ENCODE measurements at places on chromosomes 12 and 14.

GRCh38 chr12:120092551-120093335, 23.8 kb downstream of the RAB35 start:
- no peak for DNase-seq

- DNase-seq, result no peak
Observed at GRCh38 chr12:71578694-71579258, 84.9 kb downstream of the ZFC3H1 start.

DNA sequence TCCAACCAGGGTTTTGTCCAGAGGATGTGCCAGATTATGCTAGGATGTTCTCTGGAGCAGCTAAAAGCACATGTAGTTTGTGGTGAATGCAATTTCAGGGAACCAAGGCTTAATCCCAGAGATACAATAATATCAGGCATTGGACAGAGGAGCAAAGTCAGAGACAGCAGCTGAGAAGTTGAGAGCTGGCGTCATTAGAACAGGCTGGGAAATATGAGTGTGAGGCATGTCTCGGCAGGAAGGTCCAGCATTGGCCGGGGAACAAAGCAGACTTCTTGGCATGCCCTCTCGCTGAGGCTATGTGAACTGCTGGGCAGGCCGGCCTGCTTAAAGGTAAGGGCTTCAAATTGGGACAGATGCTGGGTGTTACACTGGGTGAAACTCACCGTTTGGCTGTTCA, 125.4 kb downstream of the CAND1 start:
- DNase-seq, result no peak

GRCh38 chr14:64864258-64864657, 15.4 kb downstream of the SPTB start:
- no peak for DNase-seq

- DNase-seq, result no peak
Observed at GRCh38 chr14:53389202-53389601, 236.1 kb upstream of the DDHD1 start.

- DNase-seq, result no peak
Observed at GRCh38 chr12:132044661-132045412, 95.1 kb downstream of the EP400 start.

GRCh38 chr14:94536836-94537235, 24.4 kb upstream of the SERPINA4 start:
- DNase-seq, result no peak

DNA sequence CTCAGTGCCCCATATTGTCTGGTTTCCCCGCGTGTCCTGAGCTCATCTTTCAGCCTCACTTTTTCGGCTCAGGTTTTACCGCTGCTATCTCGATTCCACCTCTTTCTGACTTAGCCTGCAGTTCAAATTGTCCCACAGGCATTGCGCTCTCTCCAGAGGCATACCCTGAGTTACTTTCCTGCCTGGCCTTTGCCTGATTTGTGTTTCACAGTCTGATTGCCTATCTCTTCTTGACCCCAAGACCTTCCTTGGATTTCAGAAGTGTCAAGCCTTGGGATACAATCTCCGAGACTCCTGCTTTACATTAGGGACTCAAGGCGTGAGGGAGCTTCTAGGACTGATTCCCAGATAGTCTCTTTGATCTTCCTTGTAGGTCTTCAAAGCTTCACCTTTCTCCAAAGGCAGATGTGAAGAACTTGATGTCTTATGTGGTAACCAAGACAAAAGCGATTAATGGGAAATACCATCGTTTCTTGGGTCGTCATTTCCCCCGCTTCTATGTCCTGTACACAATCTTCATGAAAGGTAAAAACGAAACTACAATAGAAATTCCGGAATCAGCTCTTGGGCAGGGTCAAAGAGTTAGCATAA, 629 bp downstream of the LETMD1 start:
- no peak for DNase-seq

- DNase-seq, result no peak
Observed at GRCh38 chr12:114779186-114779585, 95.2 kb upstream of the TBX3 start.

DNA sequence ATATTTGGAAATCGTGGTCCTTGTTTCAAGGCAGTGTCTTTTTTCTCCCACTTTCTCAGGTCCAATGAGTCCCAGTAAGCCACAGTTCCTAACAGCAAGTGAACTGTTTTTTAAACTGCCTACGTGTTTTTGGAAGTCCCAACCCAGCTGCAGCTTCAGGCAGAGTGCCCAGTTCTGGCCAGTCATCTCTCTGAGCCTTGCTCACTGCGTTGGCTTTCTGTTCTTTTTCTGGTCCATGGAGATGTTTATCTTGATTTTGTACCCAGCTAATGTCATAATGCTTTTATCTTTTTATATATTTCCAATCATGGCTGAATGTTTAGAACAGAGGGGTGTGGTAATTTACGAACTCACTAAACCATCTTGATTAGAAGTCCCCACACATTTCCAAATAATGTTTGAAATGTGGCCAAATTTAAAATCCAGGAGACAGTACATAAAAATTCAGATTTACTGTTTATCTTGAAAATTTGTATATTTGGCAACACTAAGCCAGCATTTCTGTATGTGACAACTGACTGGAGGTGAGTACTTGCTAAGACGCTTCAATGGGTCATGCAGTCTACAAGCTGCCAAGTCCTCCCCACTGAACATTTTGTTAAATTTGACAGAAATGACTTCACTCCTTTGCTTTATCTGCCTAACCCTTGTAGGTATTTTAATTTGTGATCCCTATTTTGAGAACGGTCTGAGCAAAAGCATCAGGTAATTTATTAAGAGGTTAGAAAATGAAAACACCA, 46.1 kb upstream of the OTOGL start:
- no peak for DNase-seq

- DNase-seq, result no peak
Observed at GRCh38 chr12:92558215-92558773, 144.5 kb upstream of the PLEKHG7 start.

DNA sequence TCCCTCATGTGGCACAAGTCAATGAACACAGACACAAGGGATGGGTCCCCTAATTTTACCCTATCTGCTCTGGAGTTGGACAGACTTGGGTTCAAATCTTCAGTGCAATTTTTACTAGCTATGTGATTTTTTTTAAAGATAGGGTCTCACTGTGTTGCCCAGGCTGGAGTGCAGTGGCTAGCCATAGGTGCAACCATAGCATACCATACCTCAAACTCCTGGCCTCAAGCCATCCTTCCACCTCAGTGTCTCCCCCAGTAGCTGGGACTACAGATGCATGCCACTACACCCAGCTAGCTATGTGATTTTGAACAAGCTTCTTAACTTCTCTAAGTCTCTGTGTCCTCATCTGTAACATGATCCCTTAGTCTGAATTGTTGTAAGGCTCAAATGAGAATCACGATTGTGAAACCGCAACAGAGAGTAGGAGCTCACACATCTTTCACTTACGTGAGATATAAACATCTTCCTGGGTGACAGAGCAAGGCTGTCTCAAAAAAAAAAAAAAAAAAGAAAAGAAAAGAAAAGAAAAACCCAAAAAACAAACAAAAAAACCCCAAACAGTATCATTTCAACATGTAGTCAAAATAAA, 4.7 kb downstream of the CALCOCO1 start:
- DNase-seq, result no peak

DNA sequence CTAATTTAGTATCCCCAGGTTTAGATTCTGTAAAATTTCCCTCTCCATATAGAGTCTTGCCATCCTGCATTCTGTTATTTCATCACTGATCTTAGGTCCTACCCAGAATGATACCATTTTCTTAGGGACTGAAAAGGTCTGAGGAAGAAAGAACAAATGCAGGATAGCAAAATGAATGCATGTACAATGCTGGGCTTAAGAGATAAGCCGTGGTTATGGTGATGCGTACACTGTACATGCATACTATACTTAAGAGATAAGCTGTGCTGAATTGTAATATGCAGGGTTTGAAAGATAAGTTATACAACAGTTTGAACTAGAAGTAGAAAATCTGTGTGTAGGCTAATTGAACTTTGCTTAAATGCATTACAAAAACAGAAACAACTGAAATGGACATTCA, 416.2 kb downstream of the C12orf50 start:
- no peak for DNase-seq

- DNase-seq, result no peak
Observed at GRCh38 chr12:1935700-1936378, 17.4 kb upstream of the CACNA2D4 start.

- no peak for DNase-seq
Observed at GRCh38 chr12:10503460-10503859, 2.2 kb upstream of the EIF2S3B start.

DNA sequence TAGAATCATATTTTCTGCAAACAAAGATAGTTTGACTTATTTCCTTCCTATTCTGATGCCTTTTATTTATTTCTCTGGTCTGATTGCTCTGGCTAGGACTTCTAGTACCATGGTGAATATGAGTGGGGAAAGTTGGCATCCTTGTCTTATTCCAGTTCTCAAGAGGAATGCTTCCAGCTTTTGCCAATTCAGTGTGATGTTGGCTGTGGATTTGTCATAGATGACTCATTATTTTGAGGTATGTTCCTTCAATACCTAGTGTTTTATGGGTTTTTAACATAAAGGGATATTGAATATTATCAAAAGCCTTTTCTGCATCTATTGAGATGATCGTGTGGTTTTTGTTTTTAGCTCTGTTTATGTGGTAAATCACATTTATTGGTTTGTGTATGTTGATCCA, 139.4 kb upstream of the CNTN1 start:
- DNase-seq, result no peak

DNA sequence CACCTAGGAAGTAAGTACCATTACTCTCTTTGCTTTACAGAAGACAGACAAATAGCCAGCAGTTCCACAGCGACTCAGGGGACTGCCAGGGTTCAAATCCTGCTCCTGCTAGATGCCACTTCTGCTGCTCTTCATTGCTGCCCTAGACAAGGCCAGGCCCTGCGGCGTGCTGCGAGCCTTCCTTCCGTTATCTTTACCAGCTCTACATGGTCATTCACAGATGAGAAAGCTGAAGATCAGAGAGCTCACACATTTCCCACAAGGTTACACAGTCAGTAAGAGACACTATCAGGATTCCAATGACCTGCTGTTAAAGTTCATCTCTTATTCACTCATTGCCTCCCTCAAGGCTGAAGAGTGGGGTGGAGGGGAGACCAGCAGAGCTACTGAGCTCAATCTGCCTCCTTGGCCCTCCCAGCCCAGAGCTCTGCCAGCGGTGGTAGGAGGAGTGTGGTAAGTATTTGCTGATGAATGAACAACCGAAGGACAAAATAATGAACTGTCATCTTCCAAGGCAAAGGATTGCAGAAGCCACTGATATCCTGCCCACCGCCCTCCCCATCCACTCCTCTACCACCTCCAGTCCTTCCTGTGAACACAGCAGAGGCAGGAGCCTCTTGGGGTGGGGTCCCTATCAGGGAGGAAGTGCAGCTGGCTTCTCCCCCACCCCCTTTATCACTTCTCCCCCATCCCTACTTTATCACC, 14.6 kb upstream of the HDAC7 start:
- no peak for DNase-seq

- DNase-seq, result no peak
Observed at GRCh38 chr12:72323881-72324280, 51.7 kb downstream of the TRHDE start.

DNA sequence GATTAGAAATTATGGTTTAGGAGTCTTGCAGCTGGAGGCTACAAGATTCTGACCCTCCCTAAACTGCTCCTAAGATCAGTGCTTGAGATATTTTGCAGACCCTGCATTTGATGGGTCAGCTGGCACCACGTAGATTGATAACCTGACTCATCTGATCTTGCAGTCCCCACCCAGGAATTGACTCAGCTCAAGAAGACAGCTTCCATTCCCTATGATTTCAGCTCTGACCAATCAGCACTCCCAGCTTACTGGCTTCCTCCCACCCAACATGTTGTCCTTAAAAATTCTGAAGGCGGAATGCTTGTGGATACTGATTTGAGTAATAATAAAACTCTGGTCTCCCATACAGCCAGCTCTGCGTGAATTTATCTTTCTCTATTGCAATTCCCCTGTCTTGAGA, 23.2 kb upstream of the MTHFD1 start:
- DNase-seq, result no peak

- no peak for DNase-seq
Observed at GRCh38 chr12:93100610-93101009, 171.5 kb upstream of the EEA1 start.

DNA sequence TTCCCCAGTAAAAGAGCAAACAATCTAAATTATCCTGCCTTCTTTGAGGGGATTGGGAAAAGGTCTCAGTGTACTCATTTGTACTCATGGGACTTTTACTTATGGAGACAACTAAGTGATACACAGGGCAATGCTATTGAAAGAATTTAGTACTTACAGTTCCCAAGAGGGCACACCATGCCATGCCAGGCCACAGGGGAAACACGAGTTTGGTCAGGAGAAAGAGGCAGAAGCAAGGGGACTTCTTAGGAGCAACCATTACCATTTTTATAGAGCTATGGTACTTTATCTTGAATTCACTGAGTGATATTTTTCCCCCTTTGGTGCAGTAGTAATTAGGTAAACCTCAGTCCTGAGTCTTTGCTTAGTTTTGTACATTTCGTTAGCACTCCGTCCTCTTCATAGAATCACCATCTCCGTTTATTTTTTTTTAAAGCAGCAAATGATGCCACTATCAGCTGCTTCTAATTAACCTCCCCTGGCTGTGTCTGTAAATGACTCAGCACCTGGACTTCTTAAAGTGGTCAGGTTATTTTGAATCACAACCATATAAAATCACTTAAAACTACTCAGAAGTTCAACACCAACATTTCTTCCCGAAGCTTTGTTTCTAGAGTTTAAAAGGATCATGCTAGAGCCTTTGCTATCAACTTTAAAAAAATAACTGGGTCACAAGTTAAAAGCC, 5.9 kb upstream of the WASHC3 start:
- DNase-seq, result no peak

GRCh38 chr14:76755610-76756370, 5.5 kb upstream of the VASH1 start:
- DNase-seq, result no peak

GRCh38 chr12:104109446-104110271, 28.4 kb downstream of the NFYB start:
- DNase-seq, result no peak

DNA sequence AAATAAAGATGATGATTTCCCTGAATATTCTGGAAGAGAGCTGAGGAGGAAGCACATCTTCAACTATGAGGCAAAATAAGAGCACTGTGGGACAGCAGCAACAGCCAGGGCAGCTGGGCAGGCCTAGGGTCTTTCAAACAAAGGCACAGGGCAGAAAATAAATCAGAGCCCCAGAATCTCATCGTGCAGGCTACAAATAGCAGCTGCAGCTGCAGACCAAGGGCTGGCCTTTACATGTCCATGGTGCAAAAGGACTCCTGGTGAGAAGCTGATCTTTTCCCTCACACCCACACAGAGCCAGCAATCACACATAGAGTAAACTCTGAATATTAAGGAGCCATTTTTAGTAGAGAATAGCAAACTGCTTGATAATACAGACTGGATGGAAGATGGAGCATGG, 13.6 kb upstream of the MYBPC1 start:
- DNase-seq, result no peak

GRCh38 chr14:33812601-33813000, 138.3 kb downstream of the EGLN3 start:
- DNase-seq, result no peak

DNA sequence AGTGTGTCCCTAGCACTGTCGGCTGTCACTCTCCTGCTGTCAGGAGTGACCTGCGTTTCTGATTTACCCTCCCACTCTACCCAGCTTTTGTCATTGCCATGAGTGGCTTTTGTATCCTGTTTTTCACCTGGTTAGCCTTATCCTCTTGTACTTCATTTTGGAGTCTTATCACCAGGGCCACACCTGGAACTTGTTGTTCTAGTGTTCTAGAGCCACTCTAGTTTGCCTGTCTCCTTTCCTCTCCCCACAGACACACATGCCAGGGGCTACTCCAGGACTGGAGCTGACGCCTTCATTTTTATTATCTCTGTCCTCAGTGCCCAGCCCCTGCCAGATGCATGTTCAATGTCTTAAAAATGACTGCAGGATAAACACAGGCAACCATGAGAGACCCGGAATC, 34.2 kb downstream of the ZC3H14 start:
- DNase-seq, result no peak

- no peak for DNase-seq
Observed at GRCh38 chr14:39005044-39005880, 97.8 kb downstream of the SEC23A start.
